Fibroblast of skin of back (primary cell): ENCODE measurements at places on chromosomes 2 and 18.

GRCh38 chr2:36271266-36271665 is 84.3 kb upstream of the CRIM1 start:
- DNase-seq = no peak

DNA sequence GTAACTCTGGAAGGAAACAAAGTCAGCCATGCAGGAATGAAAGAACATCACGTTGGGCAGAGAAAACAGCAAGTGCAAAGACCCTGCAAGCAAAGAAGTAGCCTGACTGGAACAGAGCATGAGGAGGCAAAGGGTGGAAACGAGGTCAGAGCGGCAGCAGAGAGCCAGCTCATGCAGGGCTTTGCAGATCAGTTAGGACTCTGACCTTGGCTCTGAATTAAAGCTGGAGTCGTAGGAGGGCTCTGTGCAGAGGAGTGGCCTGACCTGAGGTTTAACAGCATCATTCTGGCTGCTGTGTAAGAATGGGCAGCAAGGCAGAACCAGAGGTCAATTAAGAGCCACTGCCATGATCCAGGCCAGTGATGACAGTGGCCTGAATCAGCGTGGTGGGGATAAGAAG is 220.7 kb downstream of the PRKCE start:
- DNase-seq = no peak

DNA sequence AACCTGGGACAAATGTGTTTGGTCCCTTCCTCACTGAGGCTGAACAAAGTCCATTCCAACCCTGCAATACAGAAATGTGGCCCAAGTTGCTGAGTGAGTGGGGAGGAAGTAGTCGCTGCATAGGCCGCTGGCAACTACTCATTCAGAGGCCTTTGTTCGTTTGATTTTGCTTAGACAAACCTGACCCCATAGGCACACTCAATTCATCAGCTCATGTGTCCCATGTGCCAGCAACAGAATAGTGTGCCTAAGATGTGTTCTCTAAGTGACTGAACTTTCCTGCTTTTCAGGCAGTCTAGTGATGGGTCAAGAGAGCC is 23.0 kb downstream of the PTPN18 start:
- DNase-seq = no peak

DNA sequence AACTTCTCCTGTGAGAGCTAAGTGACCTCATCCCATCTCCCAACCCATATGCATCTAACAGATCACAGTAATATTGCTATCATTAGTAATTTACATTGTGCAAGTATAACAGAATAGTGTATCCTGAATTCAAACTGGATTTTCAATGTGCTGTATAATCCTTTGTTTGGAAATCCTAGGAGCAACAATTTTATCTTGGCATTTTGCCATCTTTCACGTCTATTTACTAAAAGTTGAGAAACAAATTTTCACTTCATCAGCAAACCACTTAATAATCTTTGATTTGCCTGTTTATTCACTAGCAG is 3.8 kb downstream of the HNRNPLL start:
- no peak for DNase-seq

DNA sequence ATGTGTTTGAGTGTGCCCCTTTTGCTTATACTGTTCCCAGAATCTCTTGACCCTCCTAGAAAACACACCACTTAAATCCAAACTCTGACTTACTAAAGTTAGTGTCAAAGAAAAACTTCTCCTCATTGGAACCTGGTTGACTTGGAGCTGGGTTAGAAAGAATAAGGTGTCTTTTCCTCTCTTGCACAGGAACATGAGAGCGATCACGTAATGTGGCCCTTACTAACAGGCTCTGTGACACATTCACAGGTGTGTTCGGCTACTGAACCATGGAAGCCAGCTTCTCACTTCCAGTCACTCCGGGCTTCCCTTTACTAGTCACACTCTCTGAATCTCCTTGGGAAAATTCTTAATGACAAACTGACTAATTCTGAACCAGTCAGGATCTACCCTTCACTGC is 5.4 kb upstream of the POU3F3 start:
- DNase-seq = no peak

- no peak for DNase-seq
Measured at GRCh38 chr2:59974051-59974766, 579.2 kb downstream of the BCL11A start.

GRCh38 chr2:238808761-238809160 is 39.1 kb upstream of the TWIST2 start:
- DNase-seq = no peak

DNA sequence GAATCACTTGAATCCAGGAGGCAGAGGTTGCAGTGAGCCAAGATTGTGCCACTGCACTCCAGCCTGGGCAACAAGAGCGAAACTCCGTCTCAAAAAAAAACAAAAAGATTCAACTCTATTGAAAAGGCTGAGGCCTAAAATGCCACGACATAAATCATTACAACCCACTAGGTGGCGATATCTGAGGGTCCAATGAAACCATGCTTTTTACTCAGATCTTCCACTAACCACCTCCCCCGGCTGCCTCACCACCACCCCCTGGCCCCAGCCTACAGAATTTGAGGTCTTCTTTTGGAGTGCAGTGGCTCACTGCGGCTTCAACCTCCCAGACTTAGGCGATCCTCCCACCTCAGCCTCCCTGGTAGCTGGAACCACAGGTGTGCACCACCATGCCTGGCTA is 57.5 kb downstream of the AP1S3 start:
- peak; percentile 71 for DNase-seq

GRCh38 chr2:3146772-3147650 is 230.6 kb downstream of the EIPR1 start:
- DNase-seq = no peak

GRCh38 chr2:236101311-236101950 is 66.8 kb downstream of the GBX2 start:
- no peak for DNase-seq

GRCh38 chr18:45467293-45467692 is 148.0 kb upstream of the SLC14A2 start:
- DNase-seq = no peak

- DNase-seq = no peak
Measured at GRCh38 chr2:134268265-134268664, 14.4 kb downstream of the MGAT5 start.

GRCh38 chr2:170586571-170587095 is 128.5 kb upstream of the SP5 start:
- DNase-seq = no peak

- DNase-seq = no peak
Measured at GRCh38 chr2:197130318-197130717, 180.3 kb downstream of the ANKRD44 start.

DNA sequence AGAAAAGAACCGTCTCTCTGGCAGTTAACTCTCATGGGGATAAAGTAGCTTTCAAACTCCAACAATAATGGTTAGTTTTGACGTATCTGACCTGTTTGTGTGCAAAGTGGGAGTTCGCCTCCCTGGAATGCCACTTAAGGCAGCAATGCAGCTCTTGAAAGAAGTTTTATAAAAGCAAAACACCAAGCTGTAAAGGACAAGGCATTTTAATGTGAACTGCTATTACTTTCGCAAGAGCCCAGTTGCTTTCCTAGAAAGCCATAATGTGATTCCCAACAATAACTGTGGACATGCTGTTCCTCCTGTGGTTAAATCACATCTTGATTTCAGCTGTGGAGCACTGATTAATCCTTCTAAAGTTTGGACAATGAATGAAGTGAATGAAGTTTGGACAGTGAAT is 303.7 kb downstream of the PTPRM start:
- DNase-seq = no peak

GRCh38 chr2:210842896-210843295 is 286.5 kb downstream of the CPS1 start:
- DNase-seq = no peak

DNA sequence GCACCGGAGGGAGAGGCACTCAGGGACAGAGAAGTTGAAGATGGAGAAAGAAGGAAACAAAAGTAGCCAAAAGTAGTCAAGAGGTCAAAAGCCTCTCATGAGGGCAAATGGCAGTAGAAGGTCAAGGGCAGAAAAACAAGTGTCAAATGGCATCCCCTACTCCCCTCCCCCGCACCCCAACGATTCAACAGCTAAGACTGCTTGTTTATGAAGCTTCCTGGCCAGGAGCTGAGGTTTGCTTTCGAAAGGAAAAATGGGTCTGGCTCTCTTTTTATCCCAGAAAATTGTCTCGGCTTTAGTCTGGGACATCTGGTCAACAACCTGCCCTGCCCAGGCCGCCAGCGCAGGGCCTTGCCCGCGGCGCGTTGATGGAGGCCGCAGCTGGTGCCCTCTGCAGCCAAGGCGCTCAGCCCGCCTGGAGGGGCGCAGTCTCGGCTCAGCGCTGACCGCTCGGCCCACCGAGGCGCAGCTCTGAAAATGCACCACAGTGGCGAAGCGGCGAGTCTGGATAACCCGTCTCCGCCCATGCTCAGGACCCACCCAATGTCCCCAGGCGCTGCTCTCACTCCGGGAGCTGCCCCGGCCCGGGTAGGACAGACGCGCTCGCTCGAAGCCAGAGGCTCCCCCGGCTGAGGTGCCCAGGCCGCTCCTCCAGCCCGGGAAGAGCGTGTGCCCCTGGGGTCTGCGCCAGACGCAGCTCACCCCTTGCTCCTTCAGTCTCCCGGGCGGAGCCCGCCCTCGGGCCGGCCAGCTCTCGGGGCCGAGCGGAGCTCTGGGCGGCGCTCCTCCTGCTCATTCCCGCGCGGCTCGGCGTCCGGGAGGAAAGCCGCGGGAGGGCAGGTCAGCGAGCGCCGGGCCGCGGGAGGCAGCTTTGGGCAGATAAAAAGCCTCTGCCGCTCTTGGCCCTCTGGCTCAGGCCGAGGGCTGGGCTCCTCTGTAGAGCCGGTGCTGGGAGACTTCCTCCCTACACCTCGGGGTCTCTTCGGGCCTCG is 1.8 kb upstream of the TBR1 start:
- peak; percentile 32 for DNase-seq

GRCh38 chr18:35030277-35030989 is 10.8 kb upstream of the MAPRE2 start:
- DNase-seq = no peak

GRCh38 chr18:66603941-66604627 is at the start of gene CDH19:
Gene CDH19, minus strand, starts transcription at chr18:66604090. Its CDS starts 31,886 bp downstream, at chr18:66572204.
- DNase-seq = no peak

- no peak for DNase-seq
Measured at GRCh38 chr2:241030883-241031282, 32.5 kb downstream of the SNED1 start.

GRCh38 chr2:37774976-37775907 is 103.8 kb upstream of the CDC42EP3 start:
- no peak for DNase-seq

GRCh38 chr18:69935319-69936190 is 12.1 kb downstream of the CD226 start:
- peak; percentile 2 for DNase-seq
